ENCODE measurements at places on chromosomes 1 and 21. TPM values are rescaled to one million over a fixed set of nuclear protein-coding genes. Genes with fewer than 3 reads are reported as not detected.

DNA sequence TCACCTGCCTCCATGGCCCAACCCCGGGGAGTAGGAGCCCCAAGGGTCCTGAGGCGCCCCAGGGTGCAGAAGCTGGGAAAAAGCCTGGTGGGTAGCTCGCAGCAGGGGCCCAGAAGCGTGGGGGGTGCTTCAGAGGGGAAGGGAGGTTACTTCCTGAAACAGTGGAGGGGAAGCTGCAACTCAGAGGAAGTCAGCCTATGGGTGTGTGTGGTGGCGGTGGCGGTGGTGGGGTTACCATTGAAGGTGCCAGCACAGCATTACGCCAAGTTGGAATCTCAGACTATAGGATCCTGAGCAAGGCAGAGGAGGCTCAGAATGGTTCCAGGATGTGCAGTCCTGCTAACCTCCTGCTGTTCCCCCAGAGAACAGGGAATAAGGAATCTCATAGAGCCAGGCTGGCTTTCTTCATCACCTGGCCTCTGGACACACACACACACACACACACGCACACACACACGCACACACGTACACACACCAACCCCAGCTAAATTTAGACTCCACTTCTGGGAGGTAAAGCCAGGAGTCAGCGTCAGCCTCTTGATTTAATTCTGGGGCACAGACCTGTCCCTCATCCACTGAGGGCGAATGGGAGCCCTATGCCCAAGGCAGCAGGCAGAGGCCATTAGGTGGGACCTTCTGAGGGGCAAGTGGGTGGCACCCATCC, 1.3 kb downstream of the DENND4B start:
- no peak for DNase-seq

Gene DPT
- 1.3 TPM for total RNA-seq

DNA sequence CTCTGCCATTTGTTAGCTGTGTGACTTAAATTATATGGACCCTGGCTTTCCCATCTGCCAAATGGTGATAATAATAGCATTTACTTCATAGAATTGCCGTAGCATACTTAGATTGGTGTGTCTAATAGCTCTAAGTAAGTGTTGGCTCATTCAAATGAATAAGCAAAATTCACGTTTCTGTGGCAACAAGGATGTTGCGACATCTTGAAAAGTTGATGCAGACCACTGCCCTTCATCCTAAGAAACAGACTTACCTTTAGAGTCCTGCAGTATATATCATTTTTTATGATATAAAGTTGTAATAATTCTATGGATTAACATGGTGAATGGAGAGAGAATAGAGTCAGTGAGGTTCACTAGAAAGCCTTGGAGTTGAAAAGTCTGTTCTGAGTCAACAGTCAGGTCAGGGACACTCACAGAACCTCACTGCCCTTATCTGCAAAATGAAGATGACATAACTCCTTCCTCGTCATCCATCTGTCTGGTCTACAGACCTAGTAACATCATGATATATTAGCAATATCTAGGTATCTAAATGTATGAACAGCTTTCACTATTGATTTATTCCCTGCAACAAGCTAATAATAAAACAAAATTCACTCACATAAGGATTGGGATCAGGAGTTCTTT, 167.3 kb upstream of the C8B start:
- no peak for DNase-seq

GRCh38 chr1:232090816-232091215, 464.2 kb downstream of the DISC1 start:
- DNase-seq: no peak

GRCh38 chr1:226990133-226990716, 50.1 kb downstream of the COQ8A start:
- no peak for DNase-seq

Gene PLA2G4A
- 10.1 TPM for total RNA-seq

DNA sequence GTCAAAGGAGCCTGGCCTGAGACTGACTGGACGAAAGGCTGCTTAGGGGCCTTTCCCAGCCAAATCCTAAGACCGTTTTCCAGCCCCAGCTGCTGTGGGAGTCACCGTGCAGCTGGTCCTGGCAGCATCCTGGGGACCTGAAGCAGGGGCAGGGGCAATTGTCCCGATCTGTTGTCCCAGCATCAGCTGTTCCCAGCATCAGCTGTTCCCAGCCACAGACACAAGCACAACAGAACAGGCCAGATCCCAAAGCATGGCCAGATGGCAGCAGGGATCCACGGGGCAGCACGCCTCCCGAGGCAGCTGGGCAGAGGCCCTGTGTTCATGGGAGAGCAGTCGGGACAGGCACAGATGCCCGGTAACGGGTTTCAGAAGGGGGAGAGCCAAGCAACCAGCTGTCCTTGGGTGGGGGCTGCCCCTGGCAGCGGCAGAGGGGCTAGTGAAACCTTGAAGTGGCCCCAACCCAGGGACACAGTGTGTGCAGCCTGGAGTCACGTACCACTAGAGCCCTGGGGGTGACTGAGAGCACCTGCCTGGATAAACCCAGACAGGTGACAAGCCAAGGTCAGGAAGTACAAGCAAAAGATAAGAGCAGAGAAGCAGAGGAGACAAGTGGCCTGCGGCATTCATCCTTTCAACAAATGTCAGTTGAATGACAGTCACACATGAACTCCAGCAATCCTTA, 13.3 kb downstream of the CELA2B start:
- no peak for DNase-seq

GRCh38 chr1:40763742-40764532, 19.6 kb upstream of the KCNQ4 start:
- no peak for DNase-seq
